Naive B cell (primary cell): ENCODE measurements at places on chromosomes 4 and X.

DNA sequence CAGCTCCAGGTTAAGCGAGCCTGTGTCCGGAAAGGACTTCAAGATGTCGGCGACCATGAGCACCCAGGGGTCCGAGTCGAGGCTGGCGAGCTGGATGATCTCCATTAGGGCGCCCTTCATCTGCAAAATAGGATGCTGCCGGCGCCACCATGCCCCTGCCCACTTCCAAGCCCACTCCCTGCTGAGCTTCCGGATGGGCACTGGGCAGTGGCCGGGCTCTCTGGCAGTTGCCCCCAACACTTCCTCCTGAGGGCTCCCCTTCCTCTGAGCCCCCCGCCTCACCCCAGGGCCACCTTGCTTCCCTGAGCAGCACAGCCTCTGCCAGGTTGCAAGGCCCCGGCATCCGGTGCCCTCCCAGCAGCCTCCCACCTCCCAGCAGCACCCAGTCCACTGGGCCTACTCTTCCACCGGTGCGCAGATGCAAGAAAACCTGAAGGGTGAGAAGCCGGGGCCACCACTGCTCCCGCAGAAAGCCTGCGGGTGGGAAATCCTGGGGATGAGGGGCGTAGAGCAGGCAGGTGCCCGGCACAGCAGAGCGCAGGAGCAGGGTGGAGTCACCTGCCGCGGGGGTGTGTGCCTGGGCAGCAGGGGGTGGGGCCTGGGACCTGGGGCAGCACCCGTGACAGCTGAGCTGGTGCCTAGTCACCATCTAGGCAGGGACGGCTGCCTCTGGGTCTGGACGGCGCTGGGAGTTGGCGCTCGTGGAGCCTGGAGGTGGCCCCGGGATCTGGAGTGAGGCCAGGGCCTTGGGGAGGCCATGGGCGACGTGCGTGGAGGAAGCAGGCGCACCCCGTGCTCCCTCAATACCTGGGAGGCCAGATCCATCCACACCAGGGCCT lies 17.0 kb downstream of the NELFA start:
- DNase-seq = no peak

DNA sequence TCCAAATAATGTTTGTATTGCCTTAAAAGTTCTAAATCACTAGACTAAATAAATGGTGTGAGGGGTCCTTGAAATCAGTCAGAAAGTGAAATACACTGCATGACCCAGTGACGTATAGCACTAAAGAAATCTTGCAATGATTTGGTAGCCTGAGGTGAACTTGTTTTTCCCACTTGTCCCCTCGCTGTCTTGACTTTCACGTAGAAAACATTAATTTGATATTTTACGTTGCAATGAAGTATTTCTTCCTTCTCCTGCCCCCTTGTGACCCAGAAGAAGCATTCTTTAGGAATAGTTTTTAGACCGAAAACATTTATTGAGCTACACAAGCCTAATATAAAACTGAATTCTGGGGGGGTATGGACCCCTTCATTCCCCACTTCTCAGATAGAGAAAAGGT lies 3.7 kb downstream of the KLB start:
- DNase-seq = no peak

DNA sequence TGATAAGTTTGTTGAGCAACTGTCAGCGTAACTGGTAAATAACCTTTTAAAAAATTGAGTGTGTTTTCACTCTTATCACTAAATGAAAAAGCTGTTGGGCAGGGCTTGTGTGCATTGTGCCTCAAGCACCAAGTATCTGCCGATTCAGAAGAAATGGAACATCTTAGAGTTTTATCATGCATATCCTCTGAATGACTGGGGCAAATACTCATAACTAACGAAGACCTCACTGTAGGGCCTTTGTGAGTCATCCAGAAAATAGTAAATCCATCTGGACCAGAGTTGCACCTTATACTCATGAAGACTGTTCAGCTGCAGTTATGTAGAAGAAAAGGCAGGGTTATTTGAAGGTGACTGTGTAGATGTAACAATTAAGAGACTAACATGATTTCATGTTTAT lies 222.1 kb downstream of the CAMK2D start:
- no peak for DNase-seq

- no peak for DNase-seq
Measured at GRCh38 chrX:34382416-34382815, 250.3 kb upstream of the FAM47A start.

- DNase-seq = no peak
Measured at GRCh38 chr4:67714248-67714583, 13.3 kb upstream of the UBA6 start.

- no peak for DNase-seq
Measured at GRCh38 chrX:109966246-109966645, 36.7 kb upstream of the TMEM164 start.

DNA sequence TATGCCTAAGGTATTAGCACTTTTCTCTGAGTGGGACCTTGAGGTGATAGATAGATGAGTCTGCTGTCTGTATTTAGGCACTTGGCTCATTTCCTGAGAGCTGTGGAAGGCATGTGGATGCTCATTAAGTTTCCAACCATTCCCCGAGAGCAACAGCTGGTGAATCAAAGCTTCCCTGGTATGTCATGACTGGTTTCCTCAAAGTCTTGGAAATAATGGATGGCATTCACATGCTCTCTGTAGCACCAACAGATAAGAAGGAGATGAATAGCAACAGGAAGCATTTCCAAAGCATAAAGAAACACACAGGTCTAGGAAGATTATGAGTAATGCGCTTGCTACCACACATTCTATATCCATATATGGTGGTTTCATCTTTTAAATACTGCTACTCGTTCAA lies 118.3 kb upstream of the ETNPPL start:
- no peak for DNase-seq

GRCh38 chr4:129926936-129927335 lies 831.0 kb downstream of the C4orf33 start:
- no peak for DNase-seq

- no peak for DNase-seq
Measured at GRCh38 chr4:114466299-114466698, 132.3 kb upstream of the UGT8 start.

- no peak for DNase-seq
Measured at GRCh38 chr4:68951078-68951805, at the start of gene UGT2A3. Gene UGT2A3 (minus strand): TSS chr4:68951804. CDS start chr4:68951760, 44 bp downstream.

DNA sequence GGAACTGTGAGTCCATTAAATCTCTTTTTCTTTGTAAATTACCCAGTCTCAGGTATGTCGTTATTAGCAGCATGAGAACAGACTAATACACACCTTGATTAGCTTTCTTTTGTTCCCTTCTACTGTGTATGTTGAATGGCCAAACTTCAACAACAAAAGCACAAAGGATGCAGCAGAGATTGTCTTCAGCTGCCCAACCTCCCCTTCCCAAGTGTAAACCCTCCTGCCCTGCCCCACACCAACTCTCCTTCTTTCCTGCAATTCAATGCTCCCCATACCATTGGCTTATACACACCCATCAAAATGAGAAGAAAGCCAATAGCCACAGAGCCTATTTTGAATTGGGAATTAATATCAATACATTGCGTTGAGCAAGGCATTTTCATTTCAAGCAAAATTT lies 27.8 kb downstream of the ANOS1 start:
- no peak for DNase-seq
